ENCODE measurements at places on chromosomes 7 and 10.

GRCh38 chr7:154503962-154504550 lies 451.9 kb downstream of the DPP6 start:
- no peak for DNase-seq

GRCh38 chr7:68684996-68685395 lies 913.3 kb upstream of the AUTS2 start:
- no peak for DNase-seq

DNA sequence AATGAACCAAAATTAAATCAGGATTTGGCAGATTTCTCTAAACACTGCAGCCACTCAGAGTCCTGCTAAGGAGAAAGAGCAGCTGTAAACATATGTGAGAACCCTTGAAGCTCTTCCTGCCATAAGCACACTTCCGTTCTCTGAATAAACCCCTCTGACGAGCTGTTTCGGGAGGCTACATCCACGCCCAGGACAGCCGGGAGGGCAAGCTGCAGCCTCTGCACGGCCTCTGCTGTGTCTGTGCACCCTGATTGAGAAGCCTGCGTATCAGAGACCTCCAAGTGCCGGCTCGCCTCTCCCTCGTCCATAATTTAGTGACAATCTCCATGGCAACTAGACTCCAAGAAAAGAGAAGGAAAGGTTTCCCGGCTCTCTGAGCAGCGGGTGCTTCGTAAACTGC lies 114.4 kb downstream of the PTPRN2 start:
- no peak for DNase-seq

- DNase-seq: no peak
Measured at GRCh38 chr10:83038631-83039030, 1100.7 kb upstream of the GHITM start.

Data from kidney epithelial cell (primary cell).